ENCODE measurements at places on chromosomes 16 and 17.
A peak's percentile ranks its signal among the peaks of the same experiment; 100 is the strongest.

DNA sequence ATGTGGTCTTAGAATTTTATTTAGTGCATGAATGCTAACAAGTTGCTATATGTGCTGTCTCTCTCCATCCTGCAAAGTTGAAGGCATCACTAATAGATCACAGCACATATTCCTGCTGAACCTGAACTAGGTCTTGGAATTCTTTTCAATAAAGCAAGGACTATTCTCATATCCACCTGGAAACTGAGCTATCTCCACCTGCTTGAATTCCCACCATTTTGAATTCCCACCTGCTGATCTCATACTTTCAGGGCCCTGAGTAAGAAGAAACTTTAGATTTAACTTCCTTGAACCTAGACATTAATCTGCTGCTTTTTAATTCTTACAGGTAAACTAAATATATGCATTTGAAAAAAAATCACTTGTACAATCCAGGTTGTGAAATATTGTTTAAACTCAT, 445.3 kb upstream of the CCL2 start:
- DNase-seq = no peak

- no peak for DNase-seq
These were observed 38.6 kb downstream of the CREBBP start for GRCh38 chr16:3841729-3842508.

- DNase-seq = no peak
These were observed 1.9 kb downstream of the GPR142 start for GRCh38 chr17:74369221-74369620.

DNA sequence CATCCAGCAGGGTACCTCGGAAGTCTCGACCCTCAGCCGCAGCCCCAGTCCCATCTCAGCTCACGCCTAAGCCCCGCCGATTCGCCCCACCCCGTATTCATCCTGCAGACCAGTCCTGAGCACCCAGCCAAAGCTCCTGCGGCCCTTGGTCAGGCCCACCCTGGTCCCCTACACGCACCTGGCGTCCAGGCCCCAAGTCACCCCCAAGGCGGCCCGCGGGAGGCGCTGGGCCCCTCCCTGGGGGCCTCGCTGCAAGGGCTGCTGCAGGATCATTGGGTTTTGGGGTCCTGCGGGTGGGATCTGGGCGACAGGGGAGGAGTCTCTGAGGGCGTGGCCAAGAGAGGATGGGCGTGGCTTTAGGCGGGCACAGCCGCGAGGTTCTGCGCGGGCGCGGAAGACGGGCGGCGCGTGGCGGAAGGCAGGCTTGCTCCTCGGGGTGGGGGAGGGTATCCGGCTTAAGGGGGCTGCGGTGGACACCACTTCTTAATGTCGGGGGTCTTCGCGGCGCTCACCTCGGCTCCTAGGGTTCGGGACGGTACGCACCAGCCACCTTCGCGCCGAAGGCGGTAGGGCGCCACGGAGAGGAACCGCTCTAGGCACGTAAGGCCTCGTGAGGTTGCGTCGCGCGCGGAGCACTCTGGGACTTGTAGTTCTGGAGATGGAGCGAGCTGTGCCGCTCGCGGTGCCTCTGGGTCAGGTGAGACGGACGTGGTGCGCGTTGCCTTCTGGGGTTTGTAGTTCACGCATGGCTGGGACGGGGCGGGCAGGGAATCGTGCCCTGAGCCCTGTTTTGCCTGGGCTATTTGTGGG, at the start of the genes HCFC1R1 and THOC6:
HCFC1R1 (minus strand) TSS at position 274 of the 810 bp plus-strand sequence; CDS start at position 273, 1 bp downstream.
THOC6 (plus strand) TSS at position 367 of the 810 bp plus-strand sequence; CDS start at position 659, 292 bp downstream.
- peak; percentile 97 for DNase-seq

- no peak for DNase-seq
These were observed 30.2 kb downstream of the TENT4B start for GRCh38 chr16:50183316-50183715.

GRCh38 chr17:16486373-16487250, 5.4 kb downstream of the LRRC75A start:
- peak; percentile 95 for DNase-seq

GRCh38 chr17:77491921-77492445, 351.2 kb downstream of the SEC14L1 start:
- DNase-seq = no peak
